GM12892 (cell line): ENCODE measurements at places on chromosomes 2 and 18.

DNA sequence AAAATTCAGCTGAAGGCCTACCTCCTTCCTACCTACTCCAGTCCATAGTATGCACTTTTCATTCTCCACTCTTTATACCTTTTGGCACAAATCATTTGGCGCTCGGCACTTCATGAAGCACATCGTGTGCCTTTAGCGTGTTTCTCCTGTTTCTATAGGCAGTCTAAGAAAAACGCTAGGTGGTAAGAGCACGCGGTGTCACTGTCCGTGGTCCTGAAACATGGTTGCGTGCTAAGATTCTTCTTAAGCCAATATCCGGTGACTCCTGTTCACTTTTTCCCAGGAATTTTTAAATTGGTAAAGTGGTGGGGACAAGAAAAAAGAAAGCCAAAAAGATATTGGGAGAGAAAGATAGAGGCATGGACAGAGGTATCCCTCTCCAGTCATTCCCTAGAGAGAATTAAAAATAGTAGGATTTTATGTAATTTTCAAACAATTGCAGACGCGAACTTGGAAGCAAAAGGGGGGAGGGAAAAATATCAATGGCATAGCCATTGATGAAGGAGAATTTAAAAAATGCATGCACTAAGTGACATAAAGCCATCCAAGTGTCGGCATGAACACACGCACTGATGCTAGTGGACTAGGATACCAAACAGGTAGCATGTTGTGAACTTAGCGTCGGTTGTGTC, 1.4 kb upstream of the CTNNA2 start:
- no peak for DNase-seq

DNA sequence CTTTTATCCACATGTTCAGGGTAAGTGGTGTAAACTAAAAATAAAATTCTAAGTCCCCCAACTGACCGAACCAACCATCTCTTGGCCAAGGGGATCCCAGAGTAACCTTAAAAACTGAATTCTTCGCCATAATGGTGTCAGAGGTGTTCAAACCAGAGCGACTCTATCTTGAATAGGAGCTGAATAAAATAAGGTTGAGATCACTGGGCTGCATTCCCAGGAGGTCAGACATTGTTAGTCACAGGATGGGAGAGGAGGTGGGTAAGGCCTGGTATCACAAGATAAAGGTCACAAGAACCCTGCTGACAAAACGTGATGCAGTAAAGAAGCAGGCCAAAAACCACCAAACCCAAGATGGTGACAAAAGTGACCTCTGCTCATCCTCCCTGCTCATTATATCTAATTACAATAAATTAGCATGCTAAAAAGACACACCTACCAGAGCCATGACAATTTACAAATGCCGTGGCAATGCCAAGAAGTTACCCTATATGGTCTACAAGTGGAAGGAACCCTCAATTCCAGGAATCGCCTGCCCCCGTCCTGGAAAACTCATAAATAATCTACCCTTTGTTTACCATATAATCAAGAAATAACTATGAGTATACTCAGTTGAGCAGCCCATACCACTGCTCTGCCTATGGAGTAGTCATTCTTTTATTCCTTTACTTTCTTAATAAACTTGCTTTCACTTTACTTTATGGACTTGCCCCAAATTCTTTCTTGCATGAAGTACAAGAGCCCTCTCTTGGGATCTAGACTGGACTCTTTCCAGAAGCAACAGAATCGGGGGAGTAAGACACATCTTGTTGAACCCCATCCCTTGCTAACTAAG, 302.4 kb downstream of the STK39 start:
- DNase-seq, result no peak

DNA sequence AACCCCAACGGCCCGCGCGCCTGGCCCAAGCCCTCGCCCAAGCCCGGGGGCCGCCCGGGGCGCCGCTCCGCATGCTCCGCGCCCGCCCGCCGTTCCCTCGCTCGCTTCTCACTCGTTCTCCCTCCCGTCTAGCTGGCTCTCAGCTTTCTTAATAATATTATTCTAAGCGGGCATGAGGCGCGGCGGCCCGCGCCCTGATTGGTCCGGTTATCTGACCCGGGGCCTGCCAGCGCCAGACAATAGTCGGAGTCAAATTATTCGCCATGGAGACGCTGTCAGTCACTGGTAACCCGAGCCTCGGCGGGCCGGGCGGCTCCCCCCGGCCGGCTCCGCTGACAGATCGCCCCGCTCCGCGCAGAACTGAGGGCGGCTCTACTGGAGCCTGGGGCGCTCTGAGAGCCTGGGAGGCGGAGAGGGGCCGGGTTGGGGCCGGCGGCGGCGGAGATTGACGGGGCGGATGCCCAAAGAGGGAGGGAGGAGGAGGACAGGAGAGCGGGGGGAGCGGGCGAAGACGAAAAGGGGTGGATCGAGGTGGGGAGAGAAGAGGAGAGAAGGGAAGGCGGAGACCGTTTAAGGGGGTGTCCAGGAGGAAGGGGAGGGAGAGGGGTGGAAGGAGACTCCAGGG, at the start of gene SIX2:
Gene SIX2 (minus strand): TSS at position 150 of the 625 bp plus-strand sequence. CDS start 342 bp downstream, outside the sequence.
- no peak for DNase-seq

DNA sequence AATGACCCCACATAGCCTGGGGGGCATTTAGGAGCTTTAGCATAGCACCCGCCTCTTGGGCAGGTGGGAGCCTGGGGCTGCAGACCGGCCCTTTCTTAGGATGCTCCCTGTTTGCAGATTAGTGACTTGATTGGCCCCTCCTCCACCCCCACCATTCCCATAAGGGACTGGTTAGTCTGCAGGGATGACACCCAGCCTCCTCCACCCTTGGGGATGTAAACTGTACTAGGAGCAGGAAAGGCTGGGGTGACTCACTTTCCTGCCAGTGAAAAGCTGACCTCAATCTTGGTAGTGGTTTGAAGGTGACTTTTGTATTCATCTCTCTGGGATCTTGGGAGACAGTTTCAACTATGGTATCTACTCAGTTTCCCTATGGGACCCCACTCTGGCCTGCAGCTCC, 24.2 kb downstream of the CTIF start:
- no peak for DNase-seq

GRCh38 chr2:164948540-164948939, 6.8 kb downstream of the SLC38A11 start:
- DNase-seq, result no peak

- DNase-seq, result no peak
Observed at GRCh38 chr2:235747001-235747785, 253.3 kb downstream of the AGAP1 start.

- DNase-seq, result no peak
Observed at GRCh38 chr18:52715991-52716390, 376.0 kb downstream of the DCC start.

- no peak for DNase-seq
Observed at GRCh38 chr2:227095346-227095745, 68.7 kb downstream of the COL4A4 start.

DNA sequence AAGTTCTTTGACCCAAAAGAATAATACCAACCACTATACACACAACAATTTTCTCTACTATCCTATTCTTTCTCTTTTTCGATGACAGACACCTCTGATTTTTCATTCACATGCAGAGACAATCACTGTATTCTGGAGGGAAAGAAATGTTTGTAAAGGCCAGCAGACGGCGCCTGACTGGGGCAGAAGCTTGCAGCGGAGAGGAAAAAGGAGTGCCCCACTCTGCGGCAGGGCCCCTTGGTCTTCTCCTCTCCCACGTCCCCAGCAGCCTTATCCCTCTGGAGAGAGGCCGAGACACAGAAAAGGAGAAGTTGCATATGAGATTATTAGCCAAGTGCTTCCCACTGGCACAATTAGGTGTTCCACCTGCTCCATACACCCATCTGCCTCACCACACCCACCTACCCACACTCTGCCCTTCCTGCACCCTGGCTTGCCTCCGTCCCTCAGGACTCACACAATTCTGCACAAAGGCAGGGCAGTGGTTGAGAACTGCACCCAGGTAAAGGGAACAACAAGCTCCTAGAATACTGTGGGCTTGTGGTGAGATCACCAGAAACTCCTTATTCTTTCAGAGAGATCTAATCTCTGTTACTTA, 687.3 kb downstream of the NRXN1 start:
- DNase-seq, result no peak

- no peak for DNase-seq
Observed at GRCh38 chr18:74945774-74946545, 263.0 kb downstream of the PTGR3 start.

GRCh38 chr2:46254474-46254873, 42.7 kb upstream of the EPAS1 start:
- DNase-seq, result no peak

DNA sequence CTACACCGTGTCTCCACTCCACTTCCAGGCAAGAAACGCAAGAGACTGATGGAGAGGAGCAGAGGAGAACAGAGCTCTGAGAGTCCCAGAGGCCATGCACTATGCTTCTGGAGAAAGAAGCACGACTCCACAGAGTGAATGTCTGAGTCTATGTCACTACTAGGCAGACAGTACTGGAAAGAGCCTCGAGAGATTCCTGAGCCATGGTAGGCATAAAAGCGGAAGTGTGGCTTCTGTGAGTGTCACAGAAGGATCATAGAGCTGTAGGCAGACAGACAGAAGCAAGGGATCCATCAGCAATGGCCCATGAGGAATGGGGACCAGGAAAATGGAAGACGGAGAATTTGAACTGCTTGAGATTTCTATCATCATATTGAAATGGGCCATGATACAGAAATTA, 542.6 kb downstream of the ZEB2 start:
- no peak for DNase-seq

DNA sequence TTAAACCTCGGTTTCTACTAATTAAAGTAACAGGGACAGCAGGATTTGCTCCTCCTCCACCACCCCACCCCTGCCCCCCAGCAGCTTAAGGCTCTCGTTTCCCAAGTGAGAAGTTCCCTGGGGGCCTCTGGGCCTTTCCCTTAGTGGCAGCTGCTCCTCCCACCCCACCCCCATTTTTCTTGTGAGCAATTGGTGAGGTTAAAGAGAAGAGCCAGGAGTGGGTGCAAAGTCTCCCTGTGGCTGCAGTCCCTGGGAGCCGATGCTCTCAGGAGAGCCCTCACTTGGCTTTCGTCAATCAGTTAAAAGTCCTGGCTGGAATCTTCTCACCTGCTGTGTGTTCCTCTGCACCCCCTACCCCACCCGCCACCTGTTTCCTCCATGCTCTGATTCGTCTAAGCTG, 48.7 kb upstream of the AGAP1 start:
- DNase-seq, result no peak

DNA sequence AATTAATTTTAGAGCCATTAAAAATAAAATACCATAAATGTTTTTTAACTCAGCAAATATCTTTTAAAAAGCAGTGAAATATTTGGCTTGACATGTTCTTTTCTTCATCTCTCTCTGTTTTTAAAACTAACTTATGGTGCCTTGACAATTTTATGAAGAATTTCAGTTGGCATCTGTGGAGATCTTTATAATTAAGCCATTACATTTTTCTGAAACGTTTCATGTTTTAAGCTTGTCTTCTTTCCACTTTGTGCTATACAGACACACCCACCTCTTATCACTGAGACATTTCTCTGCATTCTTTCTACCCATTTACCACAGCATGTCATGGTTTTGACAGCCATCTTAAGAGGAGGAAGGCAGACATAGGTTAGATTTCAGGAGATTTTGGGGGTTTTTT, 915.1 kb upstream of the FSHR start:
- DNase-seq, result no peak

DNA sequence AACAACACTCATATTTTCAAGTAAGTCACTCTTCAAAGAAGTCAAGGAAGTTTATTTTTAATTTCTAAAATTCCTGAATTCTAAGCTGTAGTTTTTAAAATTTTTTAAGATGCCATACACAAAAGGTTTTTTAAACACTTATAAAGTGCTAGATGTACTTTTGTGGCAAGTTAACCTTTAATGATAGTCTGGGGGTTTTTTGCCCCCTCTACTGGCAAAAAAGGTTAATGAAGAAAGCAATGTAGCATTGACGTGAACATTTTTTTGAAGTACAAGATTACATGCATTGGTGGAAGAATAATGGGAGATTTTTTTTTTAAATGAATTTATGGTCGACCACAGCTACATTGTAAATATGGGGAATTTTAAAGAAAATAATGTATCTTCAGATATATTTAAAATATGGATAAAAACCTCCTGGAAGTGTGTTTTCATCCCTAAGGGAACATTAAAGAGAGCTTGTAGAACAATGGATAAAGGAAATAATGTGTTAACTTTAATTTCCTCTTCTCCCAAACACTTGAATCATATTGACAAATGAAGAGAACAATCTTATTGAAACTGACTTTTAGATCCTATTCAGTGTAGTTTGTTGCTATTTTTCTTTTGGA, 12.6 kb downstream of the ITPRID2 start:
- no peak for DNase-seq

DNA sequence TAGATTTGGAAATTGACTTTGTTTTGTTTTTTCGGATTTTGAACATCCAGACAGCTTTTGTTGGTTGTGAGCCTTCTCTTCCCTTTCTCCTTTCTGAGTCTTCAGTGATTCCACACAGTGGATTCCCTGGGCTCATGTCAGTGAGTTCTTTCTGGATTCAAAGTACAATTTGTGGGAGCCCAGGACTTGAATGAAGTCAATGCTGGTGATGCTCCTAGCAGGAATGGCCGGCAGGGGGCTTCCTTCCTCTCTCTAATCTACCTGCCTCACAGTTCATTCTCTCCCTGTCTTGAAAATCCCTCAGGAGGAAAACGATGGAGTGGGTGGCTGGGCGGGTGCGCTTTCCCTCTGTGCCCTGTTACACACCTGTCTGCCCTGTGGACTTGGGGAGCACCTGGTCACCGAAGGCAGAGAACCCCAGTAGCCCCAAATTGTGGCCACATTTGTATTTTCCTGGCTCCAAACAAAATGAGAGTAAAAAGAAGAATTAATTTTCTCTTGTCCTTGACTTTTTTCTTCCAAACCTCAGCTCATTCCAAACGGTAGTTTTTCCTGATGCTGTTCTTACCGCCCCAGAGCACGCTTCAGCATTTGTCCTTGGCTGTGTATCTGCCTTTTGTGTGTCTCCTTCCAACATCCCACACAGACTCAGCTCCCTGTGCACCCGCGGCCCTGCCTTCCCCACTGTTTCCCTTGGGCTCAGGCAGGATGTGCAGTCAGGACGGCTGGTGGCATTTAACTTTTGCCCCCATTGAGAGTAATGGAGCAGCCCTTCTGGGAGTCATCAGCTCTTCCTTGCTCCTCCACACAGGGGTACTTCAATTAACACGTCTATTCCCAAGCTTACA, 86.6 kb downstream of the MARCO start:
- no peak for DNase-seq

DNA sequence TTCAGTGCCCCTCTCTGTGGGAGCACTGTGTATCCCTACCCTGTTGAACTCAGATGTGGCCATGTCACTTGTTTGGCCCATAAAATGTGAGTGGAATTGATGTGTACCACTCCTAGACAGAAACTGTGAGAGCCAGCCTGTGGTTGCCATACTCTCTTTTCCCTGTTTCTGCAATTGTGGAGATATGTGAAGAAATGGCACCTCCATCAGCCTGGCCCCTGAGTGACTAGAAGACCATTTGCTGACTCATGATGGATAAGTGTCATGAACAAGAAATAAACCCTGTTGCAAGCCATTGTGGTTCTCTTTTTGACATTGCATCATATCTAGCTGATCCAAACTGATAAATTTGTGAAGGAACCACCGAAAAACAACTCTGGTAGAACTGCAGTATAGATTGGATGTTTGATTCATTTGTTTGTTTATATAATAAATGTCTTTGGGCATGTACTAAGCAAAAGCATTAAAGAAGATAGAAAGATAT, 214.5 kb upstream of the FBXO11 start:
- no peak for DNase-seq

- no peak for DNase-seq
Observed at GRCh38 chr2:3388412-3388738, 8.9 kb downstream of the TRAPPC12 start.
